Hematopoietic multipotent progenitor cell (in vitro differentiated cells): ENCODE measurements at places on chromosomes 1 and 21. TPM values are rescaled to one million over a fixed set of nuclear protein-coding genes. Genes with fewer than 3 reads are reported as not detected.

PRMT2 gene
- total RNA-seq = 181 TPM

DNA sequence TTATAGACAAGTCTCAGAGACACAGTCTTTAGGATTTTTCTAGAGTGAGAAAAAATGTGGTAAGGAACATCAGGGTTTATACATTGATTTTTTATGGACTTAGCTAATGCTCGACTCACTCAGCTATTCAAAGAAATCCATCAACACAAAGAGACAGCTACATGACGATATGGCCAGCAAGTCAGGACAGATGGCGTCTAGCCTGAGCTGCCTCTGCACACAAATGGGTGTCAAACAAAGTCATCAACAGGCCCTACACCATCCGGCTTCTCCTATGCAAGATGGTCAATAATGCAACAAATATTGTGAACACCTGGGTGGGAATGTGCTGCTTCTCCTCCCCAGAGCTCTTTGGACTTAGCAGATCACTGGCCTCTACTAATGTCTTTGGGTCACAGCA, 13.3 kb upstream of the ERICH3 start:
- no peak for DNase-seq

TIPRL gene
- total RNA-seq = 10.5 TPM

DNA sequence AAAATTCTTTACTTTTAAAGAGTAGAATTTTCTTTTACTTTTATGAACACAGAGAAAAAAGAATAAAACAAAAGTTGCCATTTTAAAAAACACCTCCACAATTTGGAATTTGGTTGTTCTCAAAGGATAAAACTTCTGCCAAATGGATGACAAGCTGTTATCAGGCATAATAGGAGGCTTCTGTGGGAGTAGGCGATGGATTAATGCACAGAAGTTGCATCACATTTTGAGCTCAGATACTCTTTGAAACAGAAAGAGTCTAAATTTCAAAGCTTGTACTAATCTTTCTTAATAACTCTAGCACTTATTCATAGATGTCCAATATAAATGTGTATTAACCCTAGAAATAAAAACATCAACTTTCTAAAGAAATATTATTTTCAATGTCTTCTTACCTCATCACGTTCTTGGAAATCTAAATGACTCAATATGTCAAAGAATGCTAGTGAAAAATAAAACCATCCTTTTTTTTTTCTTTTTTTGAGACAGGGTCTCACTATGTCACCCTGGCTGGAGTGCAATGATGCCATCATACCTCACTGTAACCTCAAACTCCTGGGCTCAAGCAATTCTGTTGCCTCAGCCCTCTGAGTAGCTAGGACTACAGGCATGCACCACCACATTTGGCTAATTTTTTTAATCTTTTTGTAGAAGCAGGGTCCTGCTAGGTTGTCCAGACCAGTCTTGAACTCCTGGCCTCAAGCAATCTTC, 112.8 kb upstream of the USP25 start:
- no peak for DNase-seq

GRCh38 chr1:209587789-209588188, 4.3 kb downstream of the CAMK1G start:
- DNase-seq = no peak
